ENCODE measurements at places on chromosomes 16 and 17.
A peak's percentile ranks its signal among the peaks of the same experiment; 100 is the strongest.

DNA sequence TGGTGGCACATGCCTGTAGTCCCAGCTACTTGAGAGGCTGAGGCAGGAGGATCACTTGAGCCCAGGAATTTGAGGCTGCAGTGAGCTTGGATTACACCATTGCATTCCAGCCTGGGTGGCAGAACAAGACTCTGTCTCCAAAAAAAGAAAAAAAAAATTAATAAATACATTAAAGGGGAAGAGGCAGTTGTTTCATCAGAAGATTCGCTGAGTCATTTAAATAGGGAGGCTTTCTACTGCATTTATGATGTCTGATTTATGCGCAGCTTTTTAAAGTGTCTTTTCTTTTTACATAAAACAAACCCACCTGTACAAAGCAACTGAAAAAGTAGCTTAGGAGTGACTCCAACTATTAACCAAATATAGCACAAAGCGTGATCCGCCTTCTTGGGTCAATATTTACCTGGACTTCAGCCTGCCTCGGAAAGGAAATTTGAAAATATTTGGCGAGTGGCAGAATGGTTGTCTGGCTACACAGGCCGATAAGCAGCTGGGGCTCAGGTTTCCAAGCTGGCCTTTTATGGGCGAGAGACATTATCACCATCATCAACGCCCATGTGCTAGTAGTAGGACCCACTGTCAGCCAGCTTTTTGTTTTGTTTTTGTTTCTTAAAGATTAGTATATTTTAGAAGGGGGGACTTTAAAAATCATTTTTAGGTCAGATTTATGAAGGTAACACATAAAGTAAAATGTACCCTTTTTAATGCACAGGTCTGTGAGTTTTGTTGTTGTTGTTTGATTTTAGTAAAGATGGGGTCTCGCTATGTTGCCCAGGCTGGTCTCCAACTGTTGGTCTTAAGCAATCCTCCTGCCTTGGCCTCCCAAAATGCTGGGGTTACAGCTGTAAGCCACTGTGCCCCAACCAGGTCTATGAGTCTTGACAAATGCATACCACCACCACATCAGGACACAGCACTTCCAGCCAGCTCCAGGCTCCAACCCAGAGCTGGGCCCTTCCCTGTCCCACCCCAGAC is 42.5 kb upstream of the RASD1 start:
- DNase-seq = no peak

GRCh38 chr17:29711588-29712385 is 89.1 kb upstream of the CORO6 start:
- no peak for DNase-seq

GRCh38 chr17:48625495-48626244 is 488 bp downstream of the HOXB9 start:
- no peak for DNase-seq

DNA sequence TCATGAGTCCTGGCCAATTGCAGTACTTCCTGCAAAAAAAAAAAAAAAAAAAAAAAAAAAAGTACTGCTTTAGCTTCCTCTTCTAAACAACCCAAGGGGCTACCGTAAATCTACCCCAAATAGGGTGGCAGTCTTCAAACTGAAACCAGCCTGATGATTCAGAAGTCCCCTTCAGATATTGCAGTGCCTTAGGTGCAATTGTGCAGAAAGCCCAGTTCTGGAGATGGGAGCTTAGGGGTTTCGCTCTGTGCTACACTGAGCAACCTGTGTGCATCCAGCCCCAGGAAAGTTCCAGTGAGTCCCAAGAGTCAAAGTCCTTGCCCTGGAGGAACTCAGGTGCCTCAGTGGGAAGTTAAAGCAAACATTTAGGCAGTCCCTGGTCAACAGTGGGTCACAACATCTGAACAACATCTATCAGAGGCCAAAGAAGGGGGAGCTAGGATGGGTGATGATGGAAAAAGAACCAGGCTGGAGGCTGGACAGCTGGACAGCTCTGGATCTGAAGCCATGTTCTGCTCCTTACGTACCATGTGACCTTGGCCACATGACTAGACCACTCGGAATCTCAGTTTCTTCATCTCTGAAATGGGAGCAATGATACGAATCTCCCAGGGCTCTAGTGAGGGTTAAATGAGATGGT is 6.7 kb upstream of the CIITA start:
- DNase-seq = no peak

DNA sequence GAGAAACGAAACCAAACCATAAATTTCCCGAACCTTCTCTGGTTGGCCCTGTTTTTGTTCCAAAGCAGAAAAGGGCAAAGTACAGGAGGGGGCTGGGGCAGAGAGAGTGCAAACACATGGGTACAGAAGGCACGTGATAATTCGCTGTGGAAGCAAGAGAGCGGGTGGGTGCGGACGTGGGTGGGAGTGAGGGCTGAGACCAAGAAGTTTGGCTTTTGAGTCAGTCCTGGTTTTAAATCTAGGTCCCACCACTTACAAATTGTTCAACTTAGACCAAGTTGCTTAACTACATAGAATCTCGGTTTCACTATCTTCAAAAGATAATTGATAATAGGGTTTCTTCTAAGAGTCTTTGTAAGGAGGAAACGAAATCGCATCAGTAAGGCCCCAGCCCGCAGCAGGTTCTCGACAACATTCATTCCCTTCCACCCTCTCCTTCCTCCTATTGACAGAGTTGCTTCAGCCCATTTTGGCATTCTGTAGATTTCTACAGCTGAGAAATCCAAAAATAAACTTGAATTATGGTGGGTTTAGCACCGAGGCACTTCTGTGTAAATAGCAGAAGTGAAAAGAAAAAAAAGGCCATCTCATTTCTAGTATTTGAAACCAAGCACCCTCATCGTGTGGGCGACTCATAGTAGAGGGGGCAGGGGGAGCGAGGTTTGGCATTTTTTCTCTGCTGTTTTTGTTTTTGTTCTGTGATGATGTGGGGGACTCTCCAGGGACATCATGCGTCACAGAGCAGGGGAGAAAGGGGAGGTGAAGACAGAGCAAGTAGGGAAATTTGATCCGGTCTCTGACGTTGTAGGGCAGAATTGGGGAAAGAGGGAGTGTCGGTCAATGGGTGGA is 33.6 kb upstream of the CCR7 start:
- peak; percentile 33 for DNase-seq

- no peak for DNase-seq
These were observed 46.6 kb upstream of the GSG1L start for GRCh38 chr16:28110074-28110473.

DNA sequence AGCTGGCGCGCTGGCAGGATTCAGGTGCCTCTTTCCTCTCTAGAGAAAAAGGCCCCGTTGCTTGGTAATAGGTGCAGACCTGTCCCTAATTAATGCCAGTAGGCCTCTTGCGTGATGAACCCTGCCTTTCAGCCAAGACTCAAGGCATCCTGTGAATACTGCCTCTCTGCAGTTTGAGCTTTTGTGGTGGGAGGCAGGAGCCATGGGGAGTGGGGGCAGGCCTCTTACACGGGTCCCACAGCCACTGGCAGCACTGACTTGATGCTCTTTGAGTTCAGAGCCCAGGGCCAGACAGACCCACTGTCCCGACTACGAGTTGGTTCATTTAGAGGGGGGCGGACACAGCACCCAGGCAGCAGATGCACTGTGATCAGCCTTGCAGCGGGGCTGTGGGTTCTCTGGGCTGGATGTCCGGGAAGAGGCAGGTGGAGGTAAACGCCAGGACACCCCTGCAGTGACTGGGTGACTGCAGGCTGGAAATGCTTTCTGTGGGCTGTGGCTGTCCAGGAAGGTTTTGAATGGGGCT is 237.0 kb downstream of the SEC14L1 start:
- DNase-seq = no peak

All from right hindlimb (tissue), 1 donor.